ENCODE measurements at places on chromosomes 16 and 17.

DNA sequence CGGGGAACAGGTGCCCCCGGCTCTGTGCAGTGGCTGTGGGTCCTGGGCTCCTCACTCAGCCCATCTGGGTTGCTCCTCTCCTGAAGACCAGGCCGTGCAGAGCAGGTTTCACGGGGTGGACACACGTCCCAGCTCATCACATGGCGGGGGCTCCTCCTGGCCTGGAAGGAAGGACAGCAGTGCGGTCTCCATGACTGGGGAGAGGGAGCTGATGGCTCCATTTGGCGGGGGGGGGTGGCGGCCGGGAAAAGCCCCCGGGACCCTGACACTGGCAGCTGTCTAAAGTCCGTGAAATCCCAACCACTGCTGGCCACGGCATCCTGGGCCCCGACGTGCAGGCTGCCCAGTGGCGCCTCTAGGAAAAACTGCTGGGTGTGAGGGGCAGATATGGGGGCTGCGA, 19.0 kb downstream of the SOX8 start:
- no peak for DNase-seq

- DNase-seq = peak; percentile 57
Measured at GRCh38 chr17:44204441-44204882, 4.8 kb upstream of the ATXN7L3 start.

GRCh38 chr16:63497408-63497807, 1461.2 kb upstream of the CDH8 start:
- DNase-seq = no peak

GRCh38 chr16:78607465-78607864, 508.0 kb downstream of the WWOX start:
- peak; percentile 6 for DNase-seq

GRCh38 chr16:55126456-55126855, 195.8 kb downstream of the IRX5 start:
- no peak for DNase-seq

DNA sequence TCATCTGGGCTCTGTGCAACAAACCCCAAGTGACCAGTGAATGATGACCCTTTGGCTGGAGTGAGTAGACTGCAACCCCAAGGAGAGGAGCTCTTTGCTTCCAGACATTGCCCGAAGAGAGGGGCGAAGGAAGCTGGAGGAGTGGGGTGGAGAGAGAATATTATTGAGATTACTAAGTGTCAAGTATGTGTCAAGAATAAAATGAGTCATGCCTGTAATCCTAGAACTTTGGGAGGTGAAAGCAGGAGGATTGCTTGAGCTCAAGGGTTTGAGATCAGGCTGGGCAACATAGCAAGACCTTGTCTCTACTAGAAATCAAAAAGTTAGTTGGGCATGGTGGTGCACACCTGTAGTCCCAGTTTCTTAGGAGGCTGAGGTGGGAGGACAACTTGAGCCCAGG, 142.0 kb upstream of the CCL2 start:
- no peak for DNase-seq

- no peak for DNase-seq
Measured at GRCh38 chr16:73793260-73793659, 503.4 kb upstream of the PSMD7 start.

DNA sequence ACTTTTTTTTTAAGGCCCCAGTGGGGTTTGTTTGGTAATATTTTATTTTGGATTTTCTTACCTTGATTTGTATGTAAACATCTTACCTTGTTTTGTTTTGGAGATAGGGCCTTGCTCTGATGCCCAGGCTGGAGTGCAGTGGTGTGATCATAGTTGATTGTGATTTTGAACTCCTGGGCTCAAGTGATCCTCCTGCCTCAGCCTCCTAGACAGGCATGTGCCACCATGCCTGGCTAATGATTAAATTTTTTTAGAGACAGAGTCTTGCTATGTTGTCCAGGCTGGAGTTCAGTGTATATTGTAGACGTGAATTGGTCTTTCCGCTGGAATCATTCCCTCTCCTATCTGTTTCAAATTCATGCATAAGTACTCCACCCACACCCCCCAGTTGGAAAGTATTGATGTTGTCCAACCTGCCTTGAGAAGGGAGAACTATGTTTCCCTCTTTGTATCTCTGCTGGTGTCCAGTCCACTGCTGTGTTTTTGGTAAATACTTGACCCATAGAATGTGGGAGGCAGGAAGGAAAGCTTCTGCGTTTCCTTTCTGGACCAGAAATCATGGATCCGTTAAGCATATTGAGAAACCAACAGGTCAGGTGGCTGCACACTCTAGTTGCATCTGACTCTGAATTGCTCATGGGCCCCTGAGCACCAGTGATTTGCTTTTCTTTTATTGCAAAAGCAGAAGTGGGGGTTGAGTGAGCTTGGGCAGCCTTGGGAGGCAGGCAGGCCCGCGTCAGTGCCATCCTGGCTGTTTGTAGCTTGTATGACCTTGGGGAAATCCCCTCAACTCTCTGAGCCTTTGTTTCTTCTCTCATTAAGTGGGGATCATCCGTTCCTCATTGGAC, 25.0 kb downstream of the RMI2 start:
- no peak for DNase-seq

DNA sequence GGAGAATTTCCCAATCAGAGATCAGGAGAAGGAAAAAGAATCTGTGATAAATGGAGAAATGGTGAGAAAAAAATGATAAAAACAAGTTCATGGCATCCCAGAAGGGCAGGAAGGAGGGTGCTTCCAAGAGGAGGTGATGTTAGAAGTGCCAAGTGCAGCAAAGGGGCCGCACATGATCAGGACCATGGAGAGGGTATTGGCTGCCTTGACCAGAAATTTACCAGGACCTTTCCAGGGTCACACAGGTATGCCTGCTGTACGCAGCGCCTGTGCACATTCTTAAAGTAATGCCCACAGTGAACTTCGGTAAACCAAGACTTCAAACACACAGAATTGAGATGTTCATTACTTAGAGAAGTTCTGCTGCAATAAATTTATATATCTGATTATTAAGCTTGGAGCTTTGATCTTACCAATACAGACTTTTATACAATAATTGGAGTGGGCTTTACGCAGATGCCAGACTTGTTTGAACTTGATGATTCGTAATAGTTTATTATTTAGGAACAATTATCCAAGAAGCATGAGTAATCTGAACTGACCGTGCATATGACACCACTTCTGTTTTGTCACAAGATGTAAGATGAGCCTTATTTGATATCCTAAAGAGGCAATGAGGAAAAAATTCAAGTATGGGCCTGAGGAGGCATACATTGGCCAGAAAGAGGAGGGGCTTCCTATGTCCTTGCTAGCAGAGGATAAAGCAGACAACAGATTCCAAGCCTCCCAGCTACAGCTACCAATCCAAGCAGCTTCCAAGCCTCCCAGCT, 2.2 kb upstream of the KRT33A start:
- peak; percentile 23 for DNase-seq

All from RWPE1 (cell line).